Uterus (tissue), 4 donors: ENCODE measurements at places on chromosomes 12 and 14.

- DNase-seq, result no peak
These were observed 134.0 kb downstream of the SRGAP1 start for GRCh38 chr12:63978519-63978918.

DNA sequence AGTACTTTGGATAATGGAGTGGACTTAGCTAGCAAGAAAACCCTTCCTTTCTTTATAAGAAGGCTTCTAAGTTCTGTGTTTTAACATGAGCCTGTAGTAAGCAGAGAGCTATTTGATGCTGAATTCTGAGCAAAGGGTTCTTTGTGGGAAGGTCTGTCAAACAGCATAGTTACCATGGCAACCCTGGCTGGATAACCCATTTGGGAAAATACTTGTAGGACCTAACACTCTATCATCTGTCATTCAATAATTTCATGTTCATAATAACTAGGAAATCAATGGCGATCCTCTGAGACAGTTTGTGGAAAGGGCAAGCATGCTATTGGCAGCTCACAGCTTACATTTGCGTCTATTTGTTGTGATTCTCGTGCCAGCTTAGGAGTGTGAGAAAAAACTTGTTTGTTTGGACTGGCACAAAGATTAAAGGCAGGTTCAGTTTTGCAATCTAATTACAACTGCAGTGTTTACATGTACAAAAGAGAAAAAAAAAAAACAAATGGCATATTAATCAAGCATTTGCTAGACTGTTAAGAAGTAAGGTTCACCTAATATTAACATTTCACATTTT, 219.2 kb downstream of the PDZRN4 start:
- DNase-seq, result no peak

DNA sequence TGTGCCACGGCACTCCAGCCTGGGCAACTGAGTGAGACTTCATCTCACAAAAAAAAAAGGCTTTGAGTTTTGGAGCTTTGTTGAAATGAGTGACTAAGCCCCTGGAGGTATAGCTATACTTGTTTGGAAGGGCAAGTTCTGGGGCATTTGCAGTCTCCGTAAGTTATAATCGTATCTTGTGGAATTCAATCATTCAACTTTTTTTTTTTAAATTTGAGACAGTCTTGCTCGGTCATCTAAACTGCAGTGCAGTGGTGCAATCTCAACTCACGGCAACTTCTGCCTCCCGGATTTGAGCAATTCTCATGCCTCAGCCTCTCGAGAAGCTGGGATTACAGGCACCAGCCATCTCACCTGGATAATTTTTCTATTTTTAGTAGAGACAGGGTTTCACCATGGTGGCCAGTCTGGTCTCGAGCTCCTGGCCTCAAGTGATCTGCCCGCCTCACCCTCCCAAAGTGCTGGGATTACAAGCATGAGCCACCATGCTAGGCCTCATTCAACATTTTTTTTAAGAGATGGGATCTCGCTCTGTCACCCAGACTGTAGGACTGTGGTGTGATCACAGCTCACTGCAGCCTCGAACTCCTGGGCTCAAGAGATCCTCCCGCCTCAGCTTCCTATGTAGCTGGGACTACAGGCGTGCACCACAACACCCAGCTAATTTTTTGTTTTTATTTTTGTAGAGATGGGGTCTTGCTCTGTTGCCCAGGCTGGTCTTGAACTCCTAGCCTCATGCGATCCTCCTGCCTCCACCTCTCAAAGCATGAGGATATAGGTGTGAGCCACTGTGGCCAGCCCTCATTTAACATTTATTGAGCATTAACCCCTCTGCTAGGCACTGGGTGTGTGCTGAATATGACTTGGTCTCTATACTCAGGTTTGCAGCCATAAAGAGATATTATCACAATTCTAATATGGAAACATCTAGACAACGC, 133.7 kb upstream of the MAP1LC3B2 start:
- no peak for DNase-seq

GRCh38 chr14:31124197-31124596, 83.4 kb downstream of the HECTD1 start:
- no peak for DNase-seq

DNA sequence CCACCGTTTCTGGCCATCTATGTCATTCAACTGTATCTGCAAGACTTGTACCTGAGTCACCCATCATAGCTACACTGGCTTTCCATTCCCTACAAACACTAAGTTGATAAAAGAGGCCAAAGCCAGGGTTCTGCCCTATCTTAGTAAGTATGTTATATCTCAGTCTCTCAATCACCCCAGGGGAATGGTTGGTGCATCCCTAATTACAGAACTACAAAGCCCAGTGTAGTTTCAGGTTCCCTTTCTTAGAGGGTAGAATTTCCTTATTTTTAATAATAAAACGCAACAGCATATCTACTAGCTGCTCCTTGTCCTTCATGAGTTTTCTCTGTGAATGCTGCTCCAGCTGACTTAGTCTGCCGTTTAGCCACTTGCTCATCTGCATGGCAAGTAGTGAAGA, 57.6 kb downstream of the ST8SIA1 start:
- DNase-seq, result no peak

DNA sequence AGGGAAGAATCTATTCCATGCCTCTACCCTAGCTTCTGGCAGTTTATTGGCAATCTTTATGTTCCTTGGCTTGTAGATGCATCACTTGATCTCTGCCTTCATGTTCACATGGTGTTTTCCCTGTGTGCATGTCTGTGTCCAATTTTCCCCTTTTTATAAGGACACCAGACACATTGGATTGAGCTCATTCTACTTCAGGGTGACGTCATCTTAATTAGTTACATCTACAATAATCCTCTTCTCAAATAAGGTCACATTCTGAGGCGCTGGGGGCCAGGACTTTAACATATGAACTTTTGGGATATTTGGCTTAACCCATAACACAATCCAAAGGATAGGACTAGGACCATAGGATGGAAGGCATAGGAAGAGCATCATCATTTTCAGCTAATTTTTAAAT, 101.4 kb downstream of the KCNMB4 start:
- no peak for DNase-seq

- DNase-seq, result no peak
These were observed 156.5 kb upstream of the MYL2 start for GRCh38 chr12:111076611-111077451.

- no peak for DNase-seq
These were observed 565 bp downstream of the SPRYD3 start for GRCh38 chr12:53078425-53079225.

GRCh38 chr12:96698521-96698920, 208.5 kb upstream of the NEDD1 start:
- DNase-seq, result no peak

GRCh38 chr12:73863546-73863945, 674.1 kb upstream of the ATXN7L3B start:
- DNase-seq, result no peak

DNA sequence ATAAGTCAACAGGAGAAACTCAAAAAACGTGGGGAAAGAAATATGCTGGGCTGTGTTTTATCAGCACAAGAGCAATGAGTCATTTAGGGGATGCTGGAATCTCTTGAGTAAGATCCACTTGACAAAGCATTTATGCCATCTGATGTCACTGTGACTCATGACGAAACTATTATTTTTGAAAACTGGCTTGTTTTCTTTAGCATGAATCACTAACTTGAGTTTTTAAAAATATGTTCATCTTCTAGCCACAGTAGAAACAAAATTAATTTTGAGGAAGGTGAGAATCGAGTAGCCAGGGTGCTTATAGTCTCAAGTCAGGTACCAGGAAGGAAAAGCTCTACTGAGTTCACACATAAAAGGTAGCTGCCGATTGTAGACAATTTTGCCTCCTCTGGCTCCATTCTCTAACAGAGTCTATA, 456.2 kb upstream of the MGAT4C start:
- DNase-seq, result no peak

- no peak for DNase-seq
These were observed 558.2 kb upstream of the MIS18BP1 start for GRCh38 chr14:45811155-45811554.
